ENCODE measurements at places on chromosomes 1 and 21.

DNA sequence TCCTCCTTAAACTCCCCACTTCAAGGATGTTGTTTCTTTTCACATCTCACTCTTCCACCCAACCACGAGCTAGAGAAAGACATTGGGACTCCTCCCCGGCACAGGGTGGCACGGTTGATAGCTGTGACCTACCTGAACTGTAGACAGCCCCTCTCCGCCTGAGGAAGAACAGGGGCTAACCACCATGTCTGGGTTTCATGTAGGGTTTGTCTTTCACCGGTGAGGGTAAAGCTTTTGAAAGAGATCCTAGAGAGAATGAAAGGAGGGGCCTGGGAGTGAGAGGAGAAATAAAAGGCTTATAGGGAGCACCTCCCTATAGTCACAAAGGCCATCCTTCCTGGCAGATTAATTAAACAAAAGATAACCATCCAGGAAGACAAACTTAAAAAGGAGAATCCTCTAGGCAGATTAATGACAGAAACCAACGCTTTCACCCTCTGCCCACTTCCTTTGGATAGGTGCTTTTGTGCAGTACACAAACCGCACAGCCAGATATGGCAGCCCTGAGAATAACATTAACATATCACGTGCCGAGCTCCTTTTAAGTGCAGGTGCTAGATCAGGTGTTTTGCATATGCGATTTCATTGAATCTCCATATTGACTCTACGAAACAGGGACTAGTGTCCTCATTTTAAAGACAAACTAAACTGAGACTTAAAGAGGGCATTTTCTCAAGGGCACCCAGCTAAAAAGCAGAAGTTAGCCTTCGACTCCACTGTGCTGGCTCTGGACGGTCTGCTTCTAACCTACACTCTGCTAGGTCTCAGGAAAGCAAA lies 178.1 kb upstream of the RUNX1 start:
- peak; percentile 32 for DNase-seq

DNA sequence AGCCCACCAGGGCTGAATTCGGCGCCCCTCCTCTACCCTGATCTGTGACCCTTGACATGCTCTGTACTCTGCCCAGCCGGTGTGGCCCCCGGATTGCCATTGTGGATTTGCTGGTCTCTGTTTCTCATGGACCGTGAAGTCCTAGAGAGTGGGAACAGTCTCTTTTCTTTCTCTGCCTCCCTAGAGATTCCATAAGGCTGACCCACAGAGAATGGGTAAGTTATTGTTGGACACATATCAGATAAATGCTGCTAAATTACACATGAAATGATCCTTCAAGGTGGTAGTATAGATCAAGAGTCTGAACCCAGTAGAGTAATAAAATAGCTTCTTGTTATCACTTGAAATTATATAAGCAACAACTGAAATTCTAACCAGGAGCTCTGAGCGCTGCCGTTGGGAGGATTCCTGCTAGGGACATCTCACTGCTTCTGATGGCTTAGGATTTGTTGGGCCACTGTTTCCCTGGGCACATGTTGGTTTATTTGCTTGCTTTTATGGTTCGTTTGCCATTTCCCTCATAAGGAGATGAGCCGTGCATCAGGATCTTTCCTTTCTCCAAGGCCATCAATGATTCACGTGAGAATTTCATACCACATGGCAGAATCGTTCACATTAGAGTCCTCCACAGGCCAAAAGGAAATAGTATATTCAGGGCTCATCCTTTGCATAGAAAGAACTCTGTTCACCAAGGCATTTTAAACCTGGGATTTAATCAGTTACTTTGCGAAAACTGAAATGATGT lies 111.9 kb downstream of the ZBTB18 start:
- DNase-seq: no peak

GRCh38 chr21:38334866-38335265 lies 78.1 kb downstream of the KCNJ15 start:
- DNase-seq: no peak

DNA sequence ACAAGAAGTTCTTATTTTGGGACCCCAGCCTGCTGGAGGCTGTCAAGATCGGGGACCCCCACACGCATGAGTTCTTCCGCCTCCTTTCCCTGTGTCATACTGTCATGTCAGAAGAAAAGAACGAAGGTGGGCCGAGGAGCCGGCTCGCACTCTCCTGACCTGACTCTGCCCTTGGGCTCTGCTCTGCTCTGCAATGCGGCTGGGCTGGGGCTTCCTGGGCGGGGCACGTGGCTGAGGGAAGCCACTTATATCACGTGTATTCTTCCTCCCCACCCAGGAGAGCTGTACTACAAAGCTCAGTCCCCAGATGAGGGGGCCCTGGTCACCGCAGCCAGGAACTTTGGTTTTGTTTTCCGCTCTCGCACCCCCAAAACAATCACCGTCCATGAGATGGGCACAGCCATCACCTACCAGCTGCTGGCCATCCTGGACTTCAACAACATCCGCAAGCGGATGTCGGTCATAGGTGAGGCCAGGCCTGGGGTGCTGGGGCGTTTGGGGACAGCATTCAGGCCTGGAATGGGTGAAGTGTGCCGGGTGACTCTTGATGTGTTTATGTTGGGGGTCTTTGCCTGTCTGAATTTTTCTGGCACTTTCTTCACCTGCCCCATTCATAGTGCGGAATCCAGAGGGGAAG lies 17.6 kb downstream of the ATP8B2 start:
- DNase-seq: peak; percentile 65

DNA sequence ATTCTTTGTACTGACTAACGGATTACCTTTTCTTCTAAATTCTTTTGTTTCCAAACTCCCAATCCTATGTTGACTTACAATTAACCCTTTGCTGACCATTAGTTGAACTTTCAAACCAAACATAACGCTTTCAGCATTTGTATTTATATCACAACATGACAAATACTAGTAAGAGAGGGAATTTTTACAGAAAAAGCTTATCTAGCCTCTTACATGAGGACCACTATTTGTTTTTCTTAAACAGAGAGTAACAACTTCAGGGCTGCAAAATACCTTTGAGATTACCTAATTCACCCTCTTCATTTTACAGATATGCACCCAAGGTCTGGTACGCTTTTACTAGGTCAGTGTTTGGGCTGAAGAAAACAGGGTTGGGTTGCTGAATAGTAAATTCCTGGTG lies 45.0 kb upstream of the CXADR start:
- DNase-seq: no peak

GRCh38 chr1:221162352-221162751 lies 283.1 kb downstream of the HLX start:
- no peak for DNase-seq

Data from stimulated activated CD4-positive, alpha-beta T cell treated with anti-CD3 and anti-CD28 coated beads, Interleukin-1b, Interleukin-23, amount 100 ng/mL, for 4 hours (primary cell).